ENCODE measurements at places on chromosomes 5 and 9.

DNA sequence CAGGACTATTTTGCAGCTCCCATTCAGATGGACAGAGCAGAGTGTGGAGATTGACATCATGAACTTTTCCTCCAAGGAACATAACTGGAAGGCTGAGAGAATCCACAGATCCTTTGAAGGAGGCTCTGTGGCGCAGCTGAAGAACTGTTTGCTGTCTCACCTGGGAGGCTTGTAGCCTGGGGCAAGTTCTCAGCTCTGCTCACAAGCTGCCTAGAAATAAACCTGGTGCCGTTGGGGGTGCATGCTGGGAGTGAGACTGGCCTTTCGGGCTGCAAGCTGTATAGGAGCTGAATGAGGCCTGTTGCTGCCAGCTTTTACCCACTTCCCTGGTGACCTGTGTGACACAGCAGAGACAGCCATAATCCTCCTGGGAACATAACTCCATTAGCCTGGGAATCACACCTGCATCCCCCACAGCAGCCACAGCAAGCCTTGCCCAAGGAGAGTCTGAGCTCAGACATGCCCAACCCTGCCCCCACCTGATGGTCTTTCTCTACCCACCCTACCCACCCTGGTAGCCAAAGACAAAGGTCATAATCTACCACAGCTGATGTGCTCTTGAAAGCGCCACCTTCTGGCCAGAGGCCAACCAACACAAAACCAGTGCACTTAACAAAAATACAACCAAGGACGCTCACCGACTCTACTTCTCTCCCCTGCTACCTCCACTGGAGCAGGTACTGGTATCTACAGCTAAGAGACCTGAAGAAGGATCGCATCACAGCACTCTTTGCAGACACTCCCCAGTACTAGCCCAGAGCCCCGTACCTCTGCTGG lies 205.1 kb upstream of the MRPS30 start:
- DNase-seq: no peak

DNA sequence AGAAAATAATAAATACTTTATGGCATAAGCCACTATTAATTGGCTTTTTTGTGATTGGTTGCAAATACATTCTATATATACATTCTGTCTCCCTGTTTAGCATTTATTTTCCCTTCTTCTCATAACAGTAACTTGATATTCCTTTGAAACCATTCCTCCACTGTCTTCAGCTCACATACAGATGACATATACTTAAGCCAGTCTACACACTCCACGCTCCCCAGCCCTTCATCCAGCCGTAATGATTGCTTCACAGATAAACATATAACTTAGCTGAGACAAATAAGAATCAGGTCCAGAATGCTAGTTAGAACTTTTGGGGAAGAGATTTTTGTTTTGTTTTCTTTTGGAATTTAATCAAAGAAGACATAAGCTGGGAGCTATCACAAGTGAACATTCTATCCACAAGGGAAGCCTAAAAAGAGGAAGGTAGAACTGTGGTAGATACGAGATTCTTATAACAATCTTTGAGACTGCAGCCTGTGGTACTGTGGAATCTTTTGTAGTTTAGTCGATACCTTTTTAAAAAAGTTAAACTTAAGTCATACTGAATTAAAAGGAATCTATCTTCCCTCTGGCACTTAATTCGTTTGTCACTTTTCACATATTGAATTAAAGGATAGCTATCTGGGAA lies 365.1 kb upstream of the PRR16 start:
- no peak for DNase-seq

- DNase-seq: no peak
Measured at GRCh38 chr5:76331126-76331525, 72.0 kb upstream of the IQGAP2 start.

DNA sequence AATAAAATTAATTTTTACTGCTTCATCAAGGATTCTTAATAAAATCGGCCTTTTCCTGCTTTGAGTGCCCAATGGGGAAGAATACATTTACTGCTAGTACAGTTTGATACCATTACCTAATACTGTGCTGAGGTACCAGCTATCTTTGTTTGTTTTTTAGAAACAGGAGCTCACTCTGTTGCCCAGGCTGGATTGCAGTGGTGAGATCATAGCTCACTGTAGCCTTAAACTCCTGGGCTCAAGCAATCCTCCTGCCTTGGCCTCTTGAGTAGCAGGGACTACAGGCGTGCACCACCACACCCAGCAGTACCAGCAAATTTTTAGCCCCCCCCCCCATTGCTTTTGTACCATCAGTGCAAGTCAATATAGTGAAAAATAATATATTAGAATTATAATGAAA lies 13.6 kb upstream of the ANKHD1 start:
- DNase-seq: no peak
